ENCODE measurements at places on chromosomes 11 and 22. TPM values are rescaled to one million over a fixed set of nuclear protein-coding genes. Genes with fewer than 3 reads are reported as not detected.

DNA sequence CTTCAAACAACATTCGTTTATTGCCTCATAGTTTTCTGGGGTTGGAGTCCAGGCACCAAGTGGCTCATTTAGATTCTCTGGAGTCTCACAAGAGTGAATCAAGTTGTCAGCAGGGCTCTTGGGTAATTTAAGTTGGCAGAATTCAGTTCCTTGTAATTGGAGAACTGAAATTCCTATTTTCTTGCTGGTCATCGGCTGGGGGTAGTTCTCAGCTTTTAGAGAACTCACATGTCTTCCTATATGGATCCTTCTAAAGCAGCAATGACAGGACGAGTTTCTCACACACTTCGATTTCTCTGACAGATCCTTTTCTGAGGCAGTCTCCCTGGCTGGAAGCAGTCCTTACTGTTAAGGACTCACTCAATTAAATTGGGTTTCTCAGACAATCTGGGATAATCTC is 17.3 kb upstream of the OOSP4B start:
- no peak overlapping the region for H3K27ac ChIP-seq
- H3K27me3 ChIP-seq: no peaks in the 10 kb centered on the region
- no peaks in the 10 kb centered on the region for H3K4me1 ChIP-seq

Gene LSP1
- total RNA-seq: 36.9 TPM

DNA sequence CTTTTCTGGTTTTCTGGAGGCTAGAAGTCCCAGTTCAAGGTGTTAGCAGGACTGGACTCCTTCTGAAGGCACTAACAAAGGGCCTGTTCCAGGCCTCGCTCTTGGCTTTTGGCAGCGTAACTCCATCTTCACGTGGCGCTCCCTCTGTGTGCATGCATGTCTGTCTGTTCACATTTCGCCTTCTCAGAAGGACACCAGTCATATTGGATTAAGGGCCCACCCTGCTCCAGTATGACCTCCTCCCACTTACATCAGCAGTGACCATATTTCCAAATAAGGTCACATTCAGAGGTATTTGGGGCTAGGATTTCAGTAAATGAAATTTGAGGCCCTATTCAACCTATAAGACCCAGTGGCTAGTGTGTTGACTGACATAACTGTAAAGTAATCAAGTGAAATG is 20.0 kb downstream of the APLP2 start:
- H3K27ac ChIP-seq: no peak overlapping the region
- DNase-seq: no peak
- no peak overlapping the region for H3K4me3 ChIP-seq
- no peaks in the 10 kb centered on the region for H3K36me3 ChIP-seq
- H3K27me3 ChIP-seq: no peaks in the 10 kb centered on the region
- peaks cover 7% of the 10 kb centered on the region for H3K4me1 ChIP-seq

GRCh38 chr22:28759861-28760560 is 12.5 kb upstream of the CCDC117 start:
- no peak for DNase-seq
- no peaks in the 10 kb centered on the region for H3K4me1 ChIP-seq
- no peak overlapping the region for H3K27ac ChIP-seq
- peaks cover 31% of the 10 kb centered on the region for H3K36me3 ChIP-seq

DNA sequence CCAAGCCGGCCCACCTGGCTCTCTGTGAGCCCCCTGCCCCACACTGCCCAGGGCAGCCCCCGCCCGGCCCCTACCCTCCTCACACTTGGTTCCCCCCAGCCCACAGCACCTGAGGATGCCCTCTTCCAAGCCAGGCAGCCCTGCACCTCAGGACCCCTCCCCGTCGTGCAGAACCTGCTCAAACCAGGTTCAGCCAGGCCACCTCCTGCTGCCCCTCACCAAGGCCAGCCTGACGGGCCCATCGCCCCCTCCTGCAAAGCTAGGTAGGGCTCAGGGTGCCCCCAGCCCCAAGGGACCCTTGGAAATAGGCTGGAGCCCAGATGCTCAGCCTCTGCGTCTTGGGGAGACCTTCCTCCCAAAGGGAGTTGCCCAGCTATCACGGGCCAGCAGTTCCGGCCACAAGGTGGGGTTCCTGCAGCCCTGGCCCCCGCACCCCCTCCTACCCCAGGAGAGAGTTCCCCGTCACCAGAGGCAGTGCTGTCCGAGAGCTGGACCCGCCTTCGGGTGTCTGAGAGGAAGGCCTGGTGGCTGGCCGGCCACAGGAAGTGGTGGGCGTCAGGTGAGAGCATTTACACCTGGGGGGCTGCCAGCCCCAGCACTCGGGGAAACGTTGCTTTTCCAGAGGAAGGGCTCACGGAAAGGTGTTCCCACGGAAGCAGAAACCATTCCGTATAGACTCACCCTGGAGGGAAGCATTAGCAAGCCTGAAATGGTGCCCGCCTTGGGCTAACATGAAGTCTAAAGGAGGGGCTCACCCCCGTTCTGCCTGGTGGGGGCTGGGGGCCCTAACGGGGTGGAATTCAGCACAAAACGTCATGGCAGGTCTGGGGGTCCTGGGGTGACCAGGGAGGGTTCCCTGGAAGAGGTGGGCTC is 3.2 kb upstream of the SYT8 start:
- H3K27ac ChIP-seq: peak overlapping the region; percentile 56
- H3K27me3 ChIP-seq: no peaks in the 10 kb centered on the region
- H3K4me1 ChIP-seq: no peaks in the 10 kb centered on the region
- no peak overlapping the region for H3K4me3 ChIP-seq
- no peak for DNase-seq

Measured in tibial nerve (tissue), 4 donors.